ENCODE measurements at places on chromosomes 16 and 17.

DNA sequence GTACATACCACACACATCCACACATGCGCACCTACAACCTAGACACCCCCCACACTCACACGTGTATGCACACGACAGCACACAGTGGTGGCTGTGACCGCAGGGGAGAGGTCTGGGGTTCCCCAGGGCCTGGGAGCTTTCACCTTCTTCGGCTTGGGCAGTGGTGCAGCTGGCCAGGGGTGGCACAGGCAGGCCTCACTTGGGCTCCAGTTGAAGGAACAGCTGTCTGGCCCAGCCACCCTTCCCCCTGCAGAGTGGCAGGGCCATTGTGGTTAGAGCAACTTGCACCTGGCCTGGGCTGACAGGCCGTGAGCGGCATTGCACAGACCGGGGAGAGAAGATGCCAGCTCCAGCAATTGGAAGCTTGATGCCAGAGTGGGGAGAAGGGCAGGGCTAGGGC is 114.5 kb upstream of the GSE1 start:
- DNase-seq = no peak

DNA sequence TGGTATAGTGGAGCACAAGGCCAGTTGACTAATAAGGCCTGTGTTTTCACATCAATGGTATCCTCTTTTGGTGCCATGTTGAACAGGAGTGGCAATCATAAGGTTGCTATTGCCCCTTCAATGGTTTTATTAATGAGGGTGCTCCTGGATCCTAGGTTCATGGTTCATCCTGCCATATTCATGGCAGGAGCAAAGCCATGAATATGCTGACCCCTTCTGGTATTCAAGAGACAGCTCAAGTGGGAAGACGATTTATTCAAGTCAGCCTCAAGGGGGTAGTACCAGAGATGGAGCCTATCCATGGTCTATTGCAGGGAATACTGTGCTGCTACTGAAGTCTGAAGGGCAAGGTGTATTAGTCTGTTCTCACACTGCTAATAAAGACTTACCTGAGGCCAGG is 2.6 kb downstream of the ABCA9 start:
- DNase-seq = no peak

DNA sequence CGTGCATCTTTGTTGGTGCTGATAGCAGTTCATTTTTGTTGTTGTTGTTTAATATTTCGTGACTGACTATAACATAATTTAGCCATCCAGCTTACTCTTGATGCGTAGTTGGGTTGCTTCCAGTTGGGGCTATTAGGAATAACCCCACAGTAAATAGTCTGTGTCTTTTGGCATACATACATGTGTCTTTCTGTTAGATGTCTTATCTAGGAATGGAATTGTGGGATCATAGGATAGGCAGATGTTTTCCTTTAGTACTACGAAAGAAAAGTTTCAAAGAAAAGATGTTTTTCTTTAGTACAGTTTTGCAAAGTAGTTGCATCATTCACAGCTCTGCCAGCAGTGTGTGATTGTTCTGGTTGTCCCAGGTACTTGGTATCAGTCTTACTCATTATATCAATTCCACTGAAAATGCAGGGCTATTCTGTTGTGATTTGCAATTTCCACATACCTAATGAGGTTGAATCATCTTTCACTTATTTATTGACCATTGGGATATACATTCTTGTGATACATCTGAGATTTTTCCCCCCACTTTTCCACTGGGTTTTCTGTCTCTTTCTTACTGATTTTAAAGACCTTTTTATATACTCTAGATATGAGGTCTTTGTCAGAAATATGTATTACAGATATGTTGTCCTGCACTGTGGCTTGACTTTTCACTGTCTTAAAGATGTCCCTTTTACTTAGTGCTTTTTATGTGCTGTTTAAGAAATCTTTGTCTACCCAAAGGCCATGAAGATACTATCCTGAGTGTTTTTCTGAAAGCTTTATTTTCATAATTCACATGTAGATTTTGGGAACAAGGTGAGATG is 173.3 kb downstream of the MRTFB start:
- no peak for DNase-seq

- DNase-seq = no peak
These were observed at the start of gene KRT14 for GRCh38 chr17:41586863-41587495. TSS of gene KRT14 (minus strand) at chr17:41586895. CDS start at chr17:41586834, 61 bp downstream.

GRCh38 chr17:4520060-4520893 is 21.6 kb downstream of the SPNS2 start:
- DNase-seq = no peak
